ENCODE measurements at places on chromosomes 13 and 19.

DNA sequence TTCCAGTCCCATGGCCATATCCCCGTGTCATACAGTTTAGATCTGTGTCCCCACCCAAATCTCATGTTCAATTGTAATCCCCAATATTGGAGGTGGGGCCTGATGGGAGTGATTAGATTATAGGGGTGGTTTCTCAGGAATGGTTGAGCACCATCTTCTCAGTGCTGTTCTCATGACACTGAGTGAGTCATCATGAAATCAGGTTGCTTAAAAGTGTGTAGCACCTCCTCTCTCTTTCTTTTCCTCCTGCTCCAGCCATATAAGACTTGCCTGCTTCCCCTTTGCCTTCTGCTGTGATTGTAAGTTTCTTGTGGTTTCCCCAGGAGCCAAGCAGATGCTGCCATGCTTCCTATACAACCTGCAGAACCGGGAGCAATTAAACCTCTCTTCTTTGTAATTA, 197.8 kb downstream of the NALCN start:
- DNase-seq = no peak

- no peak for DNase-seq
Observed at GRCh38 chr13:82878536-82878935, 1003.7 kb downstream of the SLITRK1 start.

- no peak for DNase-seq
Observed at GRCh38 chr13:52070929-52071523, 46.5 kb downstream of the UTP14C start.

DNA sequence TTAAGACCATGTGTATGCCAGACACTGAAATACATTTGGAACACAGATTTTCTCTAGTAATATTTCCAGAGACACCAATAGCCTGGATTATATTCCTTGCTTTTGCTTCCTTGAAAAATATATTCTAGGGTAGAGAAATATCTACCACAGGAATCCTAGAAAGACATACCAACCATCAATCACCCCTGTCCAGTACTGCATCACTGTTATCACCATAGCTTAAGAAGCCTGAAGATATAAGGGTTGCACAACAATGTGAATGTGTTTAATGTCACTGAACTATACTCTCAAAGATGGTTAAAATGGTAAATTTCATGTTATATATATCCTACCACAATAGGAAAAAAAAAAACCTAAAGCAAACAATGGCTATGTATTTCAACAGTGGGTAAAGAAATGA, 163.6 kb downstream of the DIAPH3 start:
- no peak for DNase-seq

GRCh38 chr19:9057505-9058258, 29.2 kb upstream of the OR1M1 start:
- no peak for DNase-seq
